ENCODE measurements at places on chromosomes 7 and 10. TPM values are rescaled to one million over a fixed set of nuclear protein-coding genes. Genes with fewer than 3 reads are reported as not detected.

DNA sequence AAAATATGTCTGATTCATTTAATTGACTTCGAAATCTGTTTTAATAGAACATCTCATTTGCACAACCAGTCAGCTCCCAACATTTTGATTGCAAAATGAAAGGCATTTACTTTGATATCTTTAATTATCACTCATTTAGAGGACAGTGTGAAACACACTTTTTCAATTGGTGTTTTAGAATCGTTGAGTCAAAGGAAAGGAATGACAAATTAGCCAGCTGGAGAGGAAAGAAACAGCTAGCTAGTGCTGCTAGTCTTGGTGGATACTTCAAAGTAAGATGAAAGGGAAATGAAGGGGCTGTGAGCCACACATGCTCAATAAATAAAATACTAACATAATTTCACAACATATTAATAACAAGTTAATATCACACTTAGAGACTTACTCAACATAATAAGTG, 570.2 kb downstream of the PHTF2 start:
- DNase-seq: no peak

DNA sequence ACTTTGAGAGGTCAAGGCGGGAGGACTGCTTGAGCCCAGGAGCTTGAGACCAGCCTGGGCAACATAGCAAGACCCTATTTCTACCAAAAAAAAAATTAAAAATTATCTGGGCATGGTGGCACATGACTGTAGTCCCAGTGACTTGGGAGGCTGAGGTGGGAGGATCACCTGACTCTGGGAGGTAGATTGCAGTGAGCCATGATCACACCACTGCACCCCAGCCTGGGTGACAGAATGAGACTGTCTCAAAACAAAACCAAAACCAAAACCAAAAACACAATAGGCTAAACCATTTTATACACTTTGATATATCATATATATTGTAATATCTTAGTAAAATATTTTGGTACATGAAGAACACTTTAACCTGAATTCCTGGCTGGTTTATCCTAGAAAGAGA, 101.6 kb downstream of the RAPGEF5 start:
- no peak for DNase-seq

DNA sequence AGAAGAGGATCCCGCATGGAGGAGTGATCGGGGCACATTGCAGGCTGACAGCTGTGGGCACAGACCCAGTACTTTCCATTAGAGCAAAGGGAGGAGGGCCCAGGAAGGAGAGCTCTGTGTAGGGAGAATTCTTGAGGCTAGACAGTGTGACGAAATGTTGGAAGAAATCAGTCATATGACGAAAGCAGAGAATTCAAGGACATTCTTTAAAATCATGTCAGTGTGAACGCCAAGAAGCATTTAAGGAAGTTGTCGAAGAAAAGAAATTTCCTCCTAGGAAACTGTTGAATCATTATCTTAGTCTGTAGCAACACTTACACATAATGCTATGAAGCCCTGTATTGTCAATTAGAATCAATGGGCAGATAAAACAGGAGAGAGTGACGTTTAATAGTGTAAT, 191.3 kb upstream of the ADARB2 start:
- DNase-seq: no peak

- DNase-seq: no peak
These were observed 187.7 kb upstream of the HGF start for GRCh38 chr7:81957517-81957916.

BTBD16 gene
- total RNA-seq: not detected

DNA sequence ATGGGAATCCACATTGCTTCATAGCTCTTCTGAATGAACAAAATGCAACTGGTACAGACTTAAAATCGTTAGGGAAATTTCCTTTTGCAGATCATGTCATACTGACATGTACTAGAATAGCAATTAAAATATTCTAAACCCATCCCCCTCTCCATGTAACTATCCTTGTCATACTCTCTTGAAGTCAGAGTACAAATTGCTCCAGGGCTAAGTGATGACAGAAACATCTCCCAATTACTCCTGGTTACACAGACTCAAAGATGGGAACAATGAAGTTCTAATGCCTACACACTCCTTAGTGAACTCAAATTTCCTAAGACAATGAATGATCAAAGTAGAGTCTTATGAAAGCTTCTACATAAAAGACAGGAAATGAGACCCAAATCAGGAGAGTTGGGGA, 87.2 kb downstream of the PDE1C start:
- no peak for DNase-seq

OR2A12 gene
- total RNA-seq: not detected

SLC26A3 gene
- 0.44 TPM for total RNA-seq

DNA sequence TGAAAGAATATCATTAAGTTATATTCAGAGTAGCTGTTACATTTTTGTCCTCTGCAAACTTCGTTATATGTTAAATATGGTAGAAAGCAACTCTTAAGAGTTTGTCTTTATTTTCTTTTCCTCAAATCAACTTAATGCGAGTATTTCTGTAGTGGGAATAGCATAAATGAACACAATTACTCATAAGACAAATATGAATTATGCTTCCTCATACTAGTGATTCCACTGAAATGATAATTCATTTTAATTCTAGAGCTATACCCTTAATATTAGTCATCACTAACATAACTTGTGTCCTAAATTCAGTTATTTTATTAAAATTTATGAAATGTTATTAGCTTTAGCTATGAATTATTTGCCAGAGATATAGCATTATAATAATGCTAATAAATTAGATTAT, 820.6 kb upstream of the KCND2 start:
- no peak for DNase-seq

NKX1-2 gene
- total RNA-seq: 57.7 TPM

SAP25 gene
- 9.7 TPM for total RNA-seq

- no peak for DNase-seq
These were observed 30.1 kb downstream of the CXCL12 start for GRCh38 chr10:44354771-44355170.

GRCh38 chr7:2757361-2757903, 69.4 kb downstream of the AMZ1 start:
- no peak for DNase-seq

- no peak for DNase-seq
These were observed 64.0 kb downstream of the MTPAP start for GRCh38 chr10:30284865-30285594.

MDFIC gene
- total RNA-seq: 7.4 TPM

DNA sequence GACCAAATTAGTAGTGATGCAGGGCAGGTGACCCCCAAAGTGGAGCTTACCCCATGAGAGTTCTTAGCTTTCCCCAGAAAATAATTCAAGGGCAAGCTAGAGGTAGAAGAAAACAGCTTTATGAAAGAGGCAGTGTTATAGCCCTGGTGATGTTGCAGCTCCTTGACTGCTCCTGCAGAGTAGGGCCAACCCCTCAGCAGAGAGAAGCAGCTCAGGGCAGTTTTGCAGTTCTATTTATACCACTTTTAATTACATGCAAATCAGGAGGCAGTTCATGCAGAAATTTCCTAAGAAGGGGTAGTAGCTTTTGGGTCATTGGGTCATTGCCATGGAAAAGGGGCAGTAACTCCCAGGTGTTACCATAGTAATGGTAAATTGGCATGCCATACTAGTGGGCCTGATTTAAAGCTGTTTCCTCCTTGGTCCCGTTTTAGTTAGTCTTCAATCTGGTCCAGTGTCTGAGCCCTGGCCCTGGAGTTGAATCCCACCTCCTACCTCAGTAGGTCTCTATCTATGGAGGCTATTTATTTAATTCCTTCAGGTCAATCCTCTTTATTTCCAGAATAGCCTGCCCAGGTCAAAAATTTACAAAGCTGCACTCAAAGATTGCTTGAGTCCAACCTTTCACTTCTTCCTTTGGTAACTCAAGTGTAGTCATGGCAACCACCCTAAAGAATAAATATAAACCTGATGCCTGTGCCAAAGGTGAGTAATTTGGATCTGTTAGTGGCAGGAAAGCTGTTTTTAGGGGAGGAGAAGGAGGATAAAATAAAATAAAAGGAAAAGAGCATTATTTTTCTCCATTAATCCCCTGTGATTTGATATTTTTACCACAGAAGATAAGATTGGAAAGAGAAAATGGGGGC, 29.5 kb downstream of the PLXDC2 start:
- no peak for DNase-seq

DNA sequence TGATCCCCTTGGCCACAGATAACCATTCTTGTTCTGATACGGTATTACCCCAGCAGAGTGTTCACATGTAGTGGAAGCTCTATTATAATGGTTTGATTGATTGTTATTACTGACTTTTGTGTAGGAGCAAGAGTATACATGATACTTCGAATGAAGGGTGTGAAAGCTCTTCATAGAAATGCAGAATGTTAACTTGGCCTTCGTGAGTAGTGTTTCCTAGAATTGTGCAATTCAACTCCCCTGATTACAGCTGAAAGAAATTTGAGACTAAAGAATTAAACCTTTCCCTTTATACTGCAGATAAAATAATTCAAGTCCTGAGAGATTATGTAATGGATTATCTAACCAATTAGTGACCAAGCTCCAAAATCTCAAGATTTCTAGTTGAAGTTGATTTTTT, 38.2 kb downstream of the MKLN1 start:
- no peak for DNase-seq

Data from WTC11 (cell line).